ENCODE measurements at places on chromosomes 7 and 10.

- no peak for DNase-seq
Measured at GRCh38 chr7:44396931-44397545, 71.6 kb upstream of the CAMK2B start.

GRCh38 chr10:33334805-33335550 is 511 bp upstream of the NRP1 start:
- peak; percentile 57 for DNase-seq

- no peak for DNase-seq
Measured at GRCh38 chr10:84562592-84562991, 234.2 kb downstream of the CCSER2 start.

DNA sequence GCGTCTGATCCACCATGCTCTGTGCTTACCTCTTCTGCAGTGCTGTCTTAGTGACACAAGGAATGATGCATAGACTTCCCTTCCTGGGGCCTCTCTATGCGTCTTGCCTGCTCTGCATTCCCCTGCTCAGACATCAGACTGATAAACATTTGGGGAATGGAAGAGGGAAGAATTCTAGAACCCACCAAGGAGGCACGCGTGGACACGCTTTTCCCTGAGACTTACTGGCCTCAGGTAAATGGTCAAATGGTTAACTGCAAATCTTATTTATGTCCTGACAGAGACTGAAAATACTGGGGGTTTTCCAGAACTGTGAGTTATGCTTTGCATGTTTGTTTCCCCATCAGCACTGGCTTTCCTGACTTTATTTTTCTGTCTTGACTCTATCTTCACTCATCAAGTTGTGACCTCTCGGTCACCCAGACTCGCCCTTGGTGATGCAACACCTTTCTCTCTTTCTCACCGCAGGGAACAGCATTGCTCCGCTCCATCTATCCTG is 285.9 kb upstream of the FZD8 start:
- DNase-seq = no peak

GRCh38 chr7:2072798-2073197 is 159.9 kb downstream of the MAD1L1 start:
- DNase-seq = peak; percentile 60

DNA sequence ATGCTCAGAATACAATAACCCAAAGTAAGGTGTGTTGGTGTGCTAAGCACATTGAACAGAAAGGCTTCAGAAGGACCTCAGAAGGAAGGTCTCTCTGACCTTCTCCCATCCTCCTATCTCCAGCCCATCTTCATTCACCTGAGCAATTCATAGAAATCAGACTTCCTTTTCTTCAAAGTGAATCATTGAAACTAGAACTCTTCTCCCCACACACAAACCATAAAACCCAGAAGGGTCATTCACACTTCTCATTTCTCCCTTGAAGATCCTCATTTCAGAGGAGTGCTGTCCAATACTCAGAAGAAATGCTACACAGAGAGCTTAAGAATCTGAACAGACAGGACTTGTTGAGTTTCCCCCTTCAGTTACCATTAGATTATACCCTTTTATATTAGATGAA is 89.5 kb downstream of the VWDE start:
- DNase-seq = no peak
